Stimulated activated CD4-positive, alpha-beta T cell treated with anti-CD3 and anti-CD28 coated beads, Interleukin-4, amount 100 ng/mL, for 4 hours (primary cell): ENCODE measurements at places on chromosomes 7 and 10.

GRCh38 chr10:77501846-77502261 is 135.8 kb downstream of the KCNMA1 start:
- no peak for DNase-seq

DNA sequence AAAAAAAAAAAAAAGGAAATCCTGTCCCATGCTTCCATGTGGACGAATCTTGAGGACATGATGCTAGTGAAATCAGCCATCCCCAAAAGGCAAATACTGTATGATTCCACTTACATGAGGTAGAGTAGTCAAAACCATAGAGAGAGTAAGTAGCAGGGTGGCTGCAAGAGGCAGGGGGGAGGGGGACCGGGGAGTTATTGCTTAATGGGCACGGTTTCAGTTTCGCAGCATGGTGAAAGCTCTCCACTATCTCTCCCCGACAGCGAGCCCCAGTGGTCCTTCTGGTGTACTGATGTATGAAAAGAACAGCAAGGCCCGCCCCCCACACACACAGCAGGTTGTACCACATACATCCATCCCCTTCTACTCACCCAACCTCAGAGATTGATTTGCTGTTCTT is 32.8 kb downstream of the NOD1 start:
- DNase-seq, result peak; percentile 42

DNA sequence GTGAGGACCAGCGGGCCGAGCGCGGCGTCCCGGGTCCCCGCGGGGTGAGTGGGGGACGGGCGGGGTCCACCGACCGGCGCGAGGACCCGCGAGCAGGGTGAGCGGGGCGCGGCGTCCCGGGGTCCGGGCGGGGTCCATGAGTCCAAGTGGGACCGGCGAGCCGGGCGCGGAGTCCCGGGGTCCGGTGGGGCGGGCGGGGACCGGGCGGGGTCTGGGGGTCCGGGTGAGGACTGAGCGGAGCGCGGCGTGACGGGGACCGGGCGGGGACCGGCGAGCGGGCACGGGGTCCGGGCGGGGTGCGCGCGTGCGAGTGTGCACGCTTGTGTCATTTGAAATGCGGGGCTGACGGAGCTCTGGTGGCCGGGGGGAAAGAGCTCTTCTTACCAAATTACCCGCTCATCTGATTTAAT is 765 bp downstream of the CELF2 start:
- peak; percentile 26 for DNase-seq

- DNase-seq, result peak; percentile 78
Measured at GRCh38 chr7:77247206-77247850, 47.7 kb upstream of the FGL2 start.

GRCh38 chr10:43760514-43760913 is 111.8 kb upstream of the ZNF32 start:
- no peak for DNase-seq

DNA sequence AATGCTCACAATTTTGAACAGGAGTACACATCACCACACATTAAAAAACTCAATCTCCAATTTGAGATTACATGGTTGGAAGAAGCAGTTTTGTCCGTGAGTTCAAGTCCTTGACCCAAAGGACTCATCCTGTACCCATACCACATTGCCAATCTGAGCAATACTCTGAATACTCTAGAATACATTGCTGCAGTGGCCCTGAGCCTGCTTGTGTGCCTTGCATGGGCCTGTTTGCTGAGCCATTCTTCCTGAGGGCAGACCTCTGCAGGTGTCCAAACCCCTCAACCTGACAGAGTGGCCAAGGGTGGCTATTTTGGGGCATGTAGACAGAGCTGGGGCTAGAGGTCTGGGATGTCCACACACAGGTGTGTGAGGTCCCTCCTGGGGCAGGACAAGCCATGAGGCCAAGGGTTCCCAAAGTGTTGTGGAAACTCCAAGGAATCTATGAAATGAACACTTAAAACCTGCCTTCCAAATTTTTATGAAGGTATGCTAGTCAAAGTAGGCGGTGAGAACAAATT is 15.5 kb downstream of the AGMO start:
- no peak for DNase-seq

- DNase-seq, result no peak
Measured at GRCh38 chr10:91077549-91078071, 142.9 kb upstream of the PCGF5 start.

DNA sequence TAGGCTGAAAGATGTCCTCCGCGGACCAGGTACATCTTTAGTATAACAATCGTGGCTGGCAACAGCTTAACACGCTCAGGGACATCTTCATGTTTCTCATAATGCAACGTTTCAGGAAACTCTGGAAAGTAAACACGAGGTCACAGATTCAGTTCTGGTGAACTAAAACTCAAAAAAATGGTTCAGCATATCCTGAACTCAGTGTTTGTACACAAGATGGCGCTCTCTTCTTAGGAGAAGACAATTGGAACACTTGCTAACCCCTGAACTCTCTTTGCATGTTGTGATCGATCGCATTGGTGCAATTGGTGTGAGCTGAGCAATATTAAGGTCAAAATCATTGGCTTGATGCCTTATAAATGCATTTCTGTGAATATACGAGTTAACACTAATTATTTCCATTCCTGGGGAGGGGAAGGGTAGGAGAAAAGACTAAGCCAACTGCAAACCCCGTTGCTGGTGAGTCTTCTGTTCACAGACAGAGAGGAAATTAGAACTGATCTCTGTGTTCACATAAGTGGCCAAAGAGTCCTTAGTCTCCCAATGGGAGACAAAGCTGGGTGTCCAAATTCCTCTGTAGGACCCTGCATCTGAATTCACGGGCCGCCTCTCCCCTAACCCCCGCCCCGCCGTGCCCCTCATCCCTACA is 52.6 kb upstream of the FAM180A start:
- no peak for DNase-seq

- DNase-seq, result no peak
Measured at GRCh38 chr10:103729851-103730250, 125.5 kb downstream of the SH3PXD2A start.

- no peak for DNase-seq
Measured at GRCh38 chr10:98267894-98268693, at the start of gene LOXL4. Gene LOXL4 (minus strand): TSS chr10:98268194. CDS start chr10:98263019, 5,175 bp downstream.

- DNase-seq, result no peak
Measured at GRCh38 chr7:138338361-138338760, 121.7 kb upstream of the TRIM24 start.

- DNase-seq, result no peak
Measured at GRCh38 chr10:73577788-73578187, 13.4 kb downstream of the USP54 start.

DNA sequence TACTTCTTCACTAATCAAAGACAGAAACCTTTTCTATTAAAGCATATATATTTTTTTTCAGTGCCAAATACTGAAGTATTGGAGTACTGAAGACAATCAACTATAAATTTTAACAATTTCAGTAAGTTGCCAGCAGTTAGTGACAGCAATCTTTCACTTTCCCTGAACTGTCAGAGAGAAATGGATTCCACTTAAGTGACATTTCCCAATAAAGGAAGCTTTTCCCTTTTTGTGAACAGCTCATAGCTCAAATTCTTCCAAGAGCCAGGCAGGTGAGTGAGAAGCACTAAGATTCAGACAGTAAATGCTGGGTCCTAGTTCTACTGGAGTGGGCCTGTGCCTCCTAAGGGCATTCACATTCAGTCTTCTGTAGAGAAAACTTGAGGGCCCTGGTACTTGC is 142.0 kb downstream of the SRPK2 start:
- DNase-seq, result no peak

DNA sequence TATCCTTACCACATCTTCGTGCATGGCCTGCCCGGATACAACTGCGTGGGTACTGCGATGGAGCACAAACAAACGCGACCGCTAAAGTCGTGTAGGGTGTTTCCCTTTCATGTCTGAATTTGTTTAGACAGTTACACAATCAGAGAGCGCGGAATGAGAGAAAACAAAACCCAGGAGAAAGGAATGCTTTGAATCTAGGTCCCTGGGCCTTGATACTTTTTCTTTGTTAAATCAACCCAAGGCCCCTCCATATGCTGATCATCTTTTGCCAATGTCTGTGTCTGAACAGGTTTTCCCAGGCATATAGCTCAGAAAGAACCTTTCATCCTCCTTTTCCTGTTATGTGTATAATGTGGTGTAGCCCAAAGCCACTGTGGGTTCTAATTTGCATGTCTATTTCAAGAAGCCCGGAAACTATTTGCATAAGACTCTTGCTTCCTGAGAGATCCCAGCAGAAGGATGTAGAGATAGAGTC is 145.8 kb downstream of the FRMD4A start:
- DNase-seq, result no peak

DNA sequence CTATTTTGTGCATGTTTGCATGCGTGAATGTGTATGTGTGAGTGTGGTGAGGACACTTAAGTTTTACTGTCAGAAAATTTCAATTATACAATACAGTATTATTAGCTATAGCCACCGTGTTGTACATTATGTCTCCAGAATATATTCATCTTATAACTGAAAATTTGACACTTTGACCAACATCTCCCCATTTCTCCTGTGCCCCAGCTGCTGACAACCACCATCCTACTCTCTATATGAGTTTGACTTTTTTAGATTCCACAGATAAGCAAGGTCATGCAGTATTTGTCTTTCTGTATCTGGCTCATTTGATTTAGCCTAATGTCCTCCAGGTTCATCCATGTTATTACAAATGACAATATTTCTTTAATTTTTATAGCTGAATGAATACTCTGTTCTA is 195.0 kb downstream of the GPR37 start:
- no peak for DNase-seq

DNA sequence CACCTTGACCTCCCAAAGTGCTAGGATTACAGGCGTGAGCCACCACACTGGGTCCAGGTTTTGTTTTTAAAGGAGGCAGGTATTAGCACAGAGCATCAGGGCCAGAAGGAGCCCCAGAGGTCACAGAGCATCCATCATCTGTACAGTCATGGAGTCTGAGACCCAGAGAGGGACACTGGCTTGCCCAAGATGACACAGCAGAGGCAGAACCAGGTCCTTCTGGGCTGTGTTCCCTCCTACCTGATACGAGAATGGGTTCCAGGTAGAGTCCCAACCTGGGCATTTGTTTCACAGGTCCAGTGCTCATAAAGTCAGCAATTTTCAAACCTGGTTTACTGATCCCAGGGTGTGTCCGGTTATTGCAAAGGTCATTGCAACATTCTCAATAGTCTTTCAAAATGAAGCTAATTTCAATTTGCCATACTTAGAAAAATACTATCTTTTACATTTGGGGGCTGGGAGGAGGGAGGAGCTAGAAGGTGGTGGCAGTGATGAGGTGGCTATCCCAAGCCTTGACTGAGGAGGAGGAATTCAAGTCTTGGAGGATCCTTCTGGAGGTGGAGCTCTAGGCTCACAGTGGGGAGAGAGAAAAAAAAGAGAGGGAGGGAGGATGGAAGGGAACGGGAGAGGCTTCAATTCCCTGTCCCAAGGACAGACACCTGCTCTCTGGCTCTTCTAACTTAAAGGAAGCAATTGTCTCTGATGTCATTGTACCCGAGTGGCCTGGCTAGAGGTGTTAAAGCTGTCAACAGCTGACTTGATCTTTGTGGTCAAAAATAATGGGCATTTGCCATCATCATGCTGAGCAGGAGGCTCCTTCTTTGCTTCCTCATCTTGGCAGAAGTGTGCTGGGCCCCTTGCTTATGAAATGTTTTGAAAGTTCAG is 8.1 kb downstream of the MXI1 start:
- no peak for DNase-seq

DNA sequence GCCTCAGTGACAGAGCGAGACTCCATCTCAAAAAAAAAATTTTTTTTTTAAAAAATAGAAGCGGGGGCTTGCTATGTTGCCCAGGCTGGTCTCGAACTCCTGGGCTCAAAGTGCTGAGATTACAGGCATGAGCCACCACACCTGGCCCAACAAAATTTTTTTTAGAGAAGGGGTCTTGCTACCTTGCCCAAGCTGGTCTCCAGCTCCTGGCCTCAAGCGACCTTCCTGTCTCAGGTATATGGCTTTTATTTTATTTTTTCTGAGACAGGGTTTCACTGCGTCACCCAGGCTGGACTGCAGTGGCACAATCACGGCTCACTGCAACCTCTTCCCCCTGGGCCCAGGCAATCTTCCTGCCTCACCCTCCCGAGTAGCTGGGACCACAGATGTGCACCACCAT is 1.6 kb upstream of the ABHD11 start:
- no peak for DNase-seq

- DNase-seq, result no peak
Measured at GRCh38 chr7:134660242-134660785, 13.7 kb downstream of the BPGM start.

- DNase-seq, result no peak
Measured at GRCh38 chr7:92850516-92850915, 14.1 kb upstream of the CDK6 start.

- DNase-seq, result no peak
Measured at GRCh38 chr7:134692344-134692705, 45.7 kb downstream of the BPGM start.

- DNase-seq, result peak; percentile 26
Measured at GRCh38 chr10:4234661-4235060, 449.7 kb upstream of the KLF6 start.

DNA sequence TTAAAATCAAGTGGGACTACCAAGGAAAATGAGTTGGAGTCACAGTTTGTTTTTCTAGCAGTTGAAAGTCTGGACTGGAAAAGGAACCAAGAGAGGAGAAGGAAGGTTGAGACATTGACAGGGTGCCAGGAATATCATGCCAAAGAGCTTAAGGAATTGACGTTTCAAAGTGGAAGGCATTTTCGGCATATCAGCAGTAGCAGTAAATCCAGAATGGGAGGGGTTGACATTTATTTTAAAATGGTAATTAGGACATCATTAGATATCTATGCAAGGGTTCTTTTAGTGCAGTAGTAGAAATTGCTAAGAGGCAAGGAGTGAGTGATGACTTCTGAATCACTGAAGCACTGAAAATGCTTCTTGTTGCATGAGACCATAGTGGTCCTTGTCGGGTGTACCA is 335.9 kb upstream of the PLXDC2 start:
- DNase-seq, result no peak

- no peak for DNase-seq
Measured at GRCh38 chr10:131517781-131518180, 206.3 kb upstream of the TCERG1L start.

DNA sequence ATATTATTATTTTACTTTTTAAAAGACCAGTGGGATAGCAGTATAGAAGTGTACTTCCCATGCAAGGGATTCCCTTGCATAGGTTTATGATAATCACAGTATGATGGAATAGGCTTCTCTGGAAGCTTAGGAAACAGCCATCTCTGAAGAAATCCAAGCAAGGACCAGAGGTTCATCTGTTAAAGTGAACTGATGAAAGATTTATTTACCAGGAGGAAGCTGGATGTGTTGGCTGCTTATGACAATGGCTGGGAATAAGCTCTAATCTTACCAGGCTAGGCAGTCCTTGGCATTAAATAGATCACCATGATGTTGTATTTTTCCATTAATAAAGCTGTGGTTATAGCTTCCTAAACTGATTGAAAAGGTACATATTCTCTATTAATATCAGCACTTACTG is 32.0 kb downstream of the FRA10AC1 start:
- DNase-seq, result no peak

DNA sequence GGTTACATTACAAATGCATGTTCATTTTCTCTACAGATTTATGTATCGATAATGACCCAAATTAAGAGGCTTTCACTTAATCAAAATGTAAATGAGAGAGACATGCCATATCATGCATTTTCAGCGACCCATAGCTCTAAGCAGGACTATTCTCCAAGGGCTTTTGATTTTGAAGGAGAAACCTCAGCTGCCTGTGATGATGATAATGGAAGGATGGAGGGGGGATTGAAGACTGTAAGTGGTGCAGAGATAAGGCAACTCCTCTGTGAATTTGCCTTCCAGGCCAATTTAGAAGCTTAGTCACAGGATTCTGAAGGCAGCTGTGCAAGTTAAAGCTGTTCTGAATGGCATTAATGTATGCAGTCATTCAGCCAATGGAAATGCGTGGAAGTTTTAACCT is 8.3 kb downstream of the VSTM2A start:
- DNase-seq, result no peak
